ENCODE measurements at places on chromosomes 12 and 14.

DNA sequence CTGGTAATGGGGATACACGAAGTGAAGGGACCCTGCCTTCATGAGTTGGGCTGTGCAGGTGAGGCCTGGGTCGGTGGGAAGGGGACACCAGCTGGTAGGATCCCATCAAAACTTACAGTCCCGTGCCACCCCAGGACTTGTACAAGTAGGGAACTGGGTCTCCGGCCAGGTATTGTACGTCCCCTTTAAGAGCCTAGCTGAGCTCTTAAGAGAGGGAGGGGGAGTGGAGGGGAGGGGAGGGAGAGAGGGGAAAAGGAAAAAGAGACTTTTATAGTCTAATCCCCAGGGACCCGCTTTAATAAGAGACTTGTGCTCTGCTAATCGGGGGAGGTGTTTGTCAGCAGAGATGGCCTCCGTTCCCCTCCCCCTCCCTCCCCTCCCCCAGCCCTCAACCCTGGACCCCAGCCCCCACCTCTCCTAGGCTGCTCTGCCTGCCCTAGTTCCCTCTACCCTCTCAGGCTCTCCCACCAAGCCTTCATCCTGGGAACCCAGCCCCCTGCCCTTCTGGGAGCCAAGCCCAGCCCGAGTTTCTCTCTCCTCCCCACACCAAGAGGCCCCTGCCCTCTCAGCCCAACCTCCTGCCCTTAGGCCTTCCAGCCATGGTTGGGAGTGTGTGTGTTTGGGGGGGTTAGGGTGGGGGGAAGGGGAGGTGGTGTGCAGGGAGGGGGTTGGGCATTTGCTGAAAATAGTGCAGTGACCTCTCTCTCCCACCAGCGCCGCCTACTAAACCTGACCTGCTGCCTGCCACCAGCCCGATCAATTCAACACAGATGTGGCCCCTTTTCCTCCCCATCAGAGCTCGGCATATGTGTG lies 2.6 kb downstream of the GDF11 start:
- no peaks in the 10 kb centered on the region for H3K27me3 ChIP-seq
- H3K27ac ChIP-seq, result no peak overlapping the region
- H3K4me3 ChIP-seq, result no peak overlapping the region
- H3K4me1 ChIP-seq, result peaks cover 35% of the 10 kb centered on the region

GRCh38 chr14:20905676-20906075 lies 14.5 kb downstream of the RNASE3 start:
- no peaks in the 10 kb centered on the region for H3K4me1 ChIP-seq
- no peak overlapping the region for H3K27ac ChIP-seq
- no peak for DNase-seq
- no peak overlapping the region for H3K4me3 ChIP-seq
- no peaks in the 10 kb centered on the region for H3K36me3 ChIP-seq

- no peak overlapping the region for H3K4me3 ChIP-seq
- no peaks in the 10 kb centered on the region for H3K36me3 ChIP-seq
- no peaks in the 10 kb centered on the region for H3K4me1 ChIP-seq
- DNase-seq, result no peak
- no peak overlapping the region for H3K27ac ChIP-seq
- no peaks in the 10 kb centered on the region for H3K27me3 ChIP-seq
These were observed 194.0 kb upstream of the SLC16A7 start for GRCh38 chr12:59401862-59402261.

GRCh38 chr12:93122569-93123091 lies 193.5 kb upstream of the EEA1 start:
- no peak overlapping the region for H3K27ac ChIP-seq
- no peaks in the 10 kb centered on the region for H3K4me1 ChIP-seq
- no peak overlapping the region for H3K4me3 ChIP-seq

GRCh38 chr12:46944771-46945170 lies 119.0 kb upstream of the SLC38A4 start:
- H3K4me3 ChIP-seq, result no peak overlapping the region
- no peaks in the 10 kb centered on the region for H3K36me3 ChIP-seq
- DNase-seq, result no peak
- no peak overlapping the region for H3K27ac ChIP-seq

GRCh38 chr12:39931231-39931630 lies 174.7 kb downstream of the SLC2A13 start:
- H3K4me1 ChIP-seq, result no peaks in the 10 kb centered on the region
- H3K27me3 ChIP-seq, result no peaks in the 10 kb centered on the region
- no peak overlapping the region for H3K27ac ChIP-seq
- H3K4me3 ChIP-seq, result no peak overlapping the region
- H3K36me3 ChIP-seq, result no peaks in the 10 kb centered on the region

- H3K4me3 ChIP-seq, result peak overlapping the region; percentile 33
- H3K27me3 ChIP-seq, result no peaks in the 10 kb centered on the region
- peaks cover 18% of the 10 kb centered on the region for H3K4me1 ChIP-seq
- DNase-seq, result no peak
These were observed 41.3 kb downstream of the IFNG start for GRCh38 chr12:68118096-68118755.
